Esophagus squamous epithelium (tissue), 5 donors: ENCODE measurements at places on chromosomes 3 and 15.

- DNase-seq: no peak
Measured at GRCh38 chr3:137792626-137793271, 28.6 kb downstream of the SOX14 start.

DNA sequence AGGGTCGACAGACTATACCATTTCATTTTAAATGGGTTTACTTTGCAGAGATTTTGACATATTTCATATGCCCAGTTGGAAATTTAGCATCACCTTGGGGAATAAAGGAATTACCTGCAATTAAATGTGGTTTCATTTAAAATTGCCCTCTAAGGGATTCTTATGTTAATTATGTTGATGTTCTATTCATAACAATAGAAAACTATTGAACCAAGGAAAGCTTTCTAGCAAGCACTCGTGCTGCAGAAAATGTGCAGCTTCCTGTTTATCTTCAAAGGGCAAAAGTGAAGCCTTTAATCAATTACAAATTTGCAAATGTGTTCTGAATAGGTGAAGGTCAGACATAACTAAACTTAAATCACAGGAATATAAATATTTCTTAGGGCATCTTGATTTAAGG, 352.1 kb downstream of the CHST2 start:
- no peak for DNase-seq

GRCh38 chr3:135103917-135104316, 308.9 kb downstream of the EPHB1 start:
- no peak for DNase-seq

GRCh38 chr15:29681166-29681845, 141.0 kb downstream of the TJP1 start:
- DNase-seq: no peak
